GM12864 (cell line): ENCODE measurements at places on chromosomes 2 and 18.
A peak's percentile ranks its signal among the peaks of the same experiment; 100 is the strongest.

DNA sequence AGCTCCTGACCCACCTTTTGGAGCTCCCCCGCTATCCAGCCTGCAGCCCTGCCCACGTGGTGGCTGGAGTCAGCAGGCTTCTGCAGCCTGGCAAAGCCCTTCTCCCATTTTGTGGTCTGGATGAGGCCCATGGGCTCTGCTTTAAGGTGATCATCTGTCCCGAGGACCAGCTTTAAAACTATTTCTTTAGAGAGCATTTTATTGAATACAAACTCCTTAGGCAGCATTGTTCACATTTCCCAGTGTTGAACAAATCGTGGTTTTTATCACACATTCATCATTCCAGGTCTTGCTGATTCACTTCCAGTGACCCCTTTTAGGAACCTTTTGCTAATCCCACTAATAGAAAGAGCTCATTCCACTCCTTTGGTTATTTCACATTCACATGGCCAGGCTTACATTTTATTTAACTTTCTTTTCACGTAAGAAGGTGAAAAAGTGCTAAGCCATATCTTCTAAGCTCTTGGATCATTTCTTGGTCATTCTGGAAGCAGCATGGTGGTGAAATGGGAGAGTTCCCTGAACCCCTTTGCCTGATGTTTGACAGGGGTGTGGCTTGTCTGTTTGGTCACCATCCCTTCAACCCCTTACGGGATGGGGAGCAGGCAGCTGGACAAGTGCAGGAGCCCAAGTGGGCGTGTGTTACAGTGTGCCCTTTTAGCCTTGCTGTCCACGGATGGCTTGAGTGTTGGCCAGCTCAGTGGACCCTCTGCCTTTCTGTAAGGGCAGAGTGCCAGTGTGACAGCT lies 80.4 kb upstream of the RAPGEF4 start:
- no peak for DNase-seq

GRCh38 chr18:38940863-38941531 lies 1375.4 kb upstream of the CELF4 start:
- peak; percentile 91 for DNase-seq

GRCh38 chr2:105575499-105576025 lies 169.2 kb upstream of the NCK2 start:
- DNase-seq, result no peak

- DNase-seq, result no peak
Observed at GRCh38 chr18:29096079-29096770, 919.3 kb upstream of the CDH2 start.

GRCh38 chr2:38619458-38620164 lies 16.9 kb upstream of the HNRNPLL start:
- no peak for DNase-seq

GRCh38 chr2:241833101-241833663 lies 24.2 kb downstream of the NEU4 start:
- DNase-seq, result no peak

DNA sequence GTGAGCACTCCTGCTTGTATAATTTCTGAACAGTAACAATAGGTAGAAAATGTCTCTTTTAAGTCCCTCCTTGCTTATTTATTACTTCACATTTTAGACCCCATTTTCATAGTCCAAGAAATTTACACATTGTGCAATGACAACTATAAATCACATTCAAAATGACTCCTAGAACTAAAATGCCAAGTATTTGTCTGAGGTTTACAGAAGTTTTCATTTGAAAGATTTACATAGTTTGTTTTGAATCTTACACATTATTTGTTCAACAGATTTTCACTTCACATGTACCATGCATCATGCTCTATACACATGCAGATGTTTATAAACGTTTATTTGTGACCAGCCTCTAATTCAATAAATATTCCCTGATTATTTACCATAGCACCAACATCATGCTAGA lies 15.7 kb upstream of the TRIB2 start:
- DNase-seq, result no peak

DNA sequence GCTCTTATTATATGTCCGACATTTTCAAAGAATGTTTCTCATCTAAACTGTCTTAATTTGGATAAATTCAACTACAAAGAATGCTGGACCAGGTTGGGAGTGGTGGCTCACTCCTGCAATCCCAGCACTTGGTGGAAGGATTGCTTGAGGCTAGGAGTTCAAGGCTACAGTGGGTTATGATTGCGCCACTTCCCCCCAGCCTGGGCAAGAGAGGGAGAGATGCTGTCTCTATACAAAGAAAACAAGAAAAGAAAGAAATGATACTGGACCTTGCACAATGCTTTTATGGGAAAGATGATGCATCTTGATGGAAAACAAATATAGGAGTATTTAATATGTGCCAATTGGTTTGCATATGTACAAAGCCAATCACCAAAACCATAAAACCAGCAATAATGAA lies 296.7 kb downstream of the LPIN1 start:
- DNase-seq, result no peak

DNA sequence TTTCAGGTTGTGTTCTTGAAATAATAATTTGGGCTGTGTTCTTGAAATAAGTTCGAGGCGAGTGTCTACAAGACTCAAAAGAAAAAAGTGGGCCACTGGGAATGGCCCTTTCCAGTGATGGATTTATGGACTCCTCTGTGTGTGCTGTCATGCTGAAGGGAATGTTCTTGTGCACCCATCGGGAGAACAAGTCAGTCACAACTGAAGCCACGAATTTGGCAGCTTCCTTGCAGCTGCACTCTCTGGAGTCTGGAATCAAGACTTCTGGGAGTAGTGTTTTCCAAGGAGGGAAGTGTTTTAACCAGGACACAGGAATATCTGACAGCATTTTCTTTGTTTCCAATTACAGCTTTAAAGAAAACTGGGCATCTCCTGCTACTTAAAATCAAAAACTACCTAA lies 620 bp downstream of the SLC14A1 start:
- no peak for DNase-seq

GRCh38 chr2:135245071-135245470 lies 193.0 kb downstream of the RAB3GAP1 start:
- no peak for DNase-seq

DNA sequence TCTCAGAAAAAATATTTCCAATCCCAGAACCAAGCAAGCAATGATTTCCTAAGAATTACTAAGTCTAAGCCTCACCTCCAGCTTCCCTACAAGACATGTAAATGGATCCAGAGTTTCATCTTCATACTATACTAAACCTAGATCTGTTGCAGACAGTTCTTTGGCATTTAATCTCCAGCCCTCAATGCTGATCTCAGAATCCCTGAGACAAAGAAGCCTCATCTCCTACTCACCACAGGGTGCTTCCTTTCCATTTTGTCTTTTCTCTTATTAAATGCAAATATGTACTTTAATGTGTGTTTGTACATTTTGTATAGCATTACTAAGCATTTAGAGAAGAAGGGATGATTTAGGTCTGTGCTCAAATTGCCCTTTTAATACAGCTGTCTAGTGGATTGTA lies 954.9 kb downstream of the TDRD15 start:
- no peak for DNase-seq
